ENCODE measurements at places on chromosomes 4 and X.

- DNase-seq, result no peak
Measured at GRCh38 chr4:41155194-41155830, 59.0 kb downstream of the APBB2 start.

DNA sequence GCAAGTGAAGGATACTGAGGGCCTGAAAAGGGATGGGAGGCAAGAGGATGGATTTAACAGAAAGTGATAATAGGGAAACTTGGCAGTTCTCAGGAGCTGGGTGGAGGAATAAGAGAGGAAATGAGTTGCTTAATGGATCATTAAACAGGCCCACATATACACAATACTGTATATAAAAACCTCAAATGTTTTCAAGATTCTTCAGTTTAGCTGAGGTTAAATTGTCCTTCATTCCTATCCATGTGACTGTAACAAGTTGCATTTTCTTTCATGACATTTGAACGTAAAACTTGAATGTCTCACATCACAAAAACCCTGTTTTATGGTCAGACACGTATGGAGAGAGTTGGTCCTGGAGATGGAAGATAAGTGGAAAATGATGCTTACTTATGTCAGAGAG is 76.5 kb upstream of the PLAC8 start:
- no peak for DNase-seq

DNA sequence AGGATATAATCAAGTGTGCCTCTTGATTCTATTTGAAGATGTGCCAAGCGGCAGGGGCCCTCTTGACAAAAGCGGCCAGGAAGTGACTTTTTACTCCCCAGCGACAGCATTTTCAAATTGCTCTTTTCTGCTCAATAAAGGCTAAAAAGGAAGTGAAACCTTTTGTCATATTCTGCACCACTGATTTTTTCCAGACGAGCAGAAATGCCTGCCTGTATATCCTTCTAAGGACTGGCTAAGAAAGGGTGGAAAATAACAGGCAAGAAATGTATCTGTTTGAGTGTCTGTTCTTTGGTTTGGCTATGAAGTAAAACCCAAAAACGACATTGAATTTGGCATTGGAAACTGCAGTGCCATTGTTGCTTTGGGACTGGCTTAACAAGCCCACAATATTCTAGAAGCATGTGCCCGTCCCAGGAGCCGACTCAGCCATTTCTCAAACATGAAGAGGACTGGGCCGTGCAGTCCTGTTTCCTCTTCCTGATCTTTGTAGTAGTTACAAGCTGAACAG is 25.4 kb downstream of the TMSB4X start:
- peak; percentile 54 for DNase-seq

DNA sequence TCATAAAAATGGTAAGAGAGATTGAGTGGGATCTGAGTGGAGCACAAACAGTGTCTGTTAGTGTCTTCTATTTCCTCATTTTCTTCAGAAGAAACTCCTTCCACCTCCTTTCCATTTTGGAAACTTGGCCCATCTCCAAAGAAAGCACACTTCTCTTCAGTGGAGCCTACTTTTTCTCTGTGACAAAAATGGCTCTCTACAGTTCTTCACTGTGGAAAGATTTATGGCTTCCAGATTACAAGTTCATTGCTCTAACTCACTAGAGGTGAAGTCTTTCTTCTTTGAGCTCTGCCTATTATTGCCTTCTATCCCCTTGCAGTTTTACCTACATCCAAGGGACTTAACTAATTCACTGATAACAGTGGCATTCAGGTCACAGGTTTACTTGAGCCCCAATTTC is 325.8 kb downstream of the ANTXR2 start:
- DNase-seq, result no peak

DNA sequence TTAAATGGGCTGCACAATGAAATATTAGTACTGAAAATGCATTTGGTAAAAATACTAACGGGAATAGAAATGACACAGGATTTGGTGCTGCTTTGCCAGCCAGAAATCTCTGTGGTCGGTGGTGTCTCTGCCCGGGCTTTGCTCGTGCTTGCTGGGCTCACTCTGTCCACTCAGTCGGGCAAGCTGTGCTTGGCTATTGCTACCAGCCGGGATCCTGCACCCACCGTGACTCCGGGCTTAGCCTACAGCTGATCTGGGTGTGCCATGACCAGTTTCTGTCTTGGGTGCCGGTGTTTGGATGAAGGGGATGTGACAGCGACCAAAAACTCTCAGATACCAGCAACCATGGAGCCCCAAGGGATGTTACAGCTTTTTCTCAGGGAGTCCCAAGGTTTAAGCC is 487.7 kb downstream of the TECRL start:
- no peak for DNase-seq

GRCh38 chr4:140346136-140346535 is 27.3 kb upstream of the SCOC start:
- DNase-seq, result no peak

DNA sequence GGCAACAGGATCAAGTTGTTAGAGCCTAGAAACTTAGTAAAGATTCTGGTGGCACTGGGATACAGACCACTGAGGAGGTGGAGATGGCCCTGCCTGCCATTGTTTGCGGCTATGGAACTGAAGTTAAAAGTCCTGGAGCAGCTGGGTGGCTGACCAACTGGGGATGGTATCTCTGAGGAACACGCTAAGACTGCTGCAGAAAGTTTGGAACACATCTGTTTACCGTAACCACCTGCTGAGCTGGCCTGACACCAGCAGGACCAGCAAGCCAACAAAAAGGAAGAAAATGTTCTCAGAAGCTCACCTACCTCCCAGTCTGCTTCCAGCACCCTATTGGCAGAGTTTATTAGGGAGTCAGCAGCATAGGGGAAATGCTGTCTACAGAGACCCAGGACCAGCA is 17.4 kb upstream of the PACRGL start:
- DNase-seq, result no peak

- no peak for DNase-seq
Measured at GRCh38 chrX:128436397-128437103, 384.3 kb upstream of the ACTRT1 start.

DNA sequence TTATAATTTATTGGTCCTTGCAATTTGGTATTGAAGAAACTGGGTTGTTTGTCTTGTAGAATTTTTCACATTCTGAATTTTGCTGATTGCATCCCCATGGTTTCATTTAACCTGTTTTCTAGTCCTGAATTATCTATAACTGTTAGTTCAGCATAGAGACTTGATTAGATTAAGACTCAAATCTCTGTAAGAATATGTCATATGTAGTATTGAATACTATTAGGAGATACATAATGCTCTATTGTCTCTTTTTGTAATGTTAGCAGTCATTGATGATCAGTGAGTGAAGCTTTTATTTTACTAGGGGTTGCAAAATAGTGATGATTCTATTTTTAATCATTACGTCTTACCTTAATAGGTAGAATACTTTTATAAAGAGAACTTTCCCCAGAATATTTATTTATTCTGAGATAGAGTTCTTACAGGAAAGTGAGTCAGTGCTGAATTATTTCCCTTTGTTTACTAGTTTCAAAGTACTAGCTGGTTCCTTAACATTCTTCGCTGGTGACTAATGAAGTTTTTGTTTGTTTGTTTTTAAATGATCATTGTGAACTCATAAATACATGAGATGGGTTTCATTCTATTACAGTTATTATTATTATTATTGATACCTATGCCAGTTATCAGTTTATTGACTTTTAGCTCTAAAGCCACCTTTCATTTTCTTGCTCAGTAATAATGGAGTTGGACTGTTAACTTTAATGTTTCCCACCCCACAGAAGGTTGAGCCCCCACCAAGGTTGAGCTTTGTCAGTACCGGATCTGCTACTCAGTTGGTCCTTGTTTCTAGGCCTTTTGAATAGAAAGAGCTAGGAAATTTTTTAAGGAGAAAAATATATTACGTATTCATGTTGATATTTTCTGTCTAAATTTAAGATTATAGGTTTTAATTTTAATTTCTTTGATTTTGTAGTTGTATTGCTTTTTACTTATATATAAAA is 102.3 kb downstream of the LARP1B start:
- DNase-seq, result no peak
